Stimulated activated CD4-positive, alpha-beta T cell treated with anti-CD3 and anti-CD28 coated beads, Interleukin-4, amount 100 ng/mL, for 4 hours (primary cell): ENCODE measurements at places on chromosomes 5 and 9.

DNA sequence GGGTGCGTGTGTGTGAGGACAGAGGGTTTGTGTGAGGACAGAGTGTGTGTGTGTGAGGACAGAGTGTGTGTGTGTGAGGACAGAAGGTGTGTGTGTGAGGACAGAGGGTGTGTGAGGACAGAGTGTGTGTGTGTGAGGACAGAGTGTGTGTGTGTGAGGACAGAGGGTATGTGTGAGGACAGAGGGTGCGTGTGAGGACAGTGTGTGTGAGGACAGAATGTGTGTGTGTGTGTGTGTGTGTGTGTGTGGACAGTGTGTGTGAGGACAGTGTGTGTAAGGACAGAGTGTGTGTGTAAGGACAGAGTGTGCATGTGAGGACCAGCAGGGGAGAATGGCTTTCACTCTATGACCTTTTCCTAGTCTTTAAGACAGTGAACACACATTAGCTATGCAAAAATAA lies 63.1 kb upstream of the UBAC1 start:
- DNase-seq, result no peak

- no peak for DNase-seq
Measured at GRCh38 chr9:126449725-126450667, 123.4 kb downstream of the MVB12B start.

DNA sequence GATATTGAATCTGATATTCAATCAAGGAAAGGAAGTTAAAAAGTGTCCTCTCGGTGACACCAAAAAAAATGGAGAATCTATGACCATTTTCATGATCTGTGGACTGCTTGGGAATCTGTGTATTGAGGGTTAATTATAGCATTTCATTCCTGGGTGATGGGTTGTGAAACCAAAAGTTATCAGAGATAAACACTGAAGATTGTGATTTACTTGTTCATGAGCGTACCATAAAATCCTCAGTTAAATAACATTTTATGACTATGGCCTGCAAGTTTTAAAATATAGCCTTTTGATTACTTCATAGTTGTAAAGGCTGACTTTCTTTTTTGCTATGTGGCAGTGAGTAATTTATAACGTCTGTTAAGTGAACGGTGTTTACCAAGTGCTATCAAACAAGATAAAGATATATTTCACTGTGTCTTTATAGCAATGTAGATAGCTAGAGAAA lies 267.9 kb upstream of the SEMA6A start:
- DNase-seq, result no peak

DNA sequence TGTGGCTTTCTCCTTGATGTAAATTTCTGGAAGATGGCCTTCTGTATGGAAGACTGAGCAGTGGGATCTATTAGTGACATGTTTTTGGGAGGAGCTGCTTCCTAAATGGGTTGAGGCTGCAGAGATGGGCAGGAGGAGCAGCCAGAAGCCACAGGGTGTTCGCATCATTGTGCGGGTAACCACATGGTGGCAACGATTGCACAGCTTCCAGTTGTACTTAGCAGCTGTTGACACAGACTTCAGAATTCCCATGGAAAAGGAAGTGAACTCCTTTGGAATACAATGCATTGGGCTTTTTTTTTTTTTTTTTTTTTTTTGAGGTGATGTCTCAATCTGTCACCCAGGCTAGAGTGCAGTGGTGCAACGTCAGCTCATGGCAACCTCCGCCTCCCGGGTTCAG lies 297.3 kb downstream of the NR3C1 start:
- DNase-seq, result no peak

DNA sequence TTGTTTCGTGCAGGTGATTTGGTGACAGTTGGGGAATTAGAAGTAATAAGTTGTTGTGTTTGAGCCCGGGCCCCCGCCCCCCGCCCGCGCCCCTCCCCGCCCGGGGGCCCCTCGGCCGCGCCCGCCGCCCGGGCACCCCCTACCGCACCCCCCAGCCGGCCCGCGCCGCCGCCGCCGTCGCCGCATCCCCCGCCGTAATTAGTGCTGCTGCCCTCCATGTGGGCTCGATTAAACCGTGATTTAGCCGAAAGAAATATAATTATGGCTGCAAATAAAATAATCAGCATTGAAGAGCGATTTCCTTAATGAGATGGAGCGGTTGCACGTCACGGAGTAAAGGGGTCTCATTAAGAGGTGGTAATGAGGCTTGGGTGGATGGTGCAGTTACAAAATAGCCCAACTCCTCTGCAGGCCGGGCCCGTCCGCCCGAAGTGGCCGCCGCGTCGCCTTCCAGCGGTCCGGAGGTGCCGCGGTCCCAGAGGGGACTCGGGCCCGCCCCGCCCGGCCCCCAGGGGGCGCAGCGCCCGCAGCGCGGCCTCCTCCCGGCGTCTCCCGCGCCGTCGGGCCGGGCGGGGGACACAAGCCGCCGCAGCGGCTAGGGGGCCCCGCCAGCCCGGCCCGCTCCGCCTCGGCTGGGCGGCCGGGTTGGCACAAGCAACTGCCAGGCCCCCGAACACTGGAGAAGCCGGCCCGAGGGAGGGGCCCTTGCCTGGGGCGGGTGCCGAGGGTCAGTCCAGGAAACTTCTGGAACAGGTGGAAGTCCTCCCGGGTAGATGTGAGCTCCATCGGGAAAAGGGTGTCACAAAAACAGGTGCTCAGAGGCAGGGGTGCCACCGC lies 6.9 kb upstream of the OTP start:
- DNase-seq, result peak; percentile 50

GRCh38 chr5:170421826-170422225 lies 32.7 kb upstream of the KCNMB1 start:
- DNase-seq, result no peak

- no peak for DNase-seq
Measured at GRCh38 chr5:135387629-135387960, 11.4 kb downstream of the MACROH2A1 start.

- DNase-seq, result peak; percentile 41
Measured at GRCh38 chr5:151123897-151124751, 33.5 kb downstream of the ANXA6 start.

- no peak for DNase-seq
Measured at GRCh38 chr9:133969681-133970580, 22.2 kb downstream of the VAV2 start.

GRCh38 chr9:109549386-109549785 lies 51.3 kb upstream of the PTPN3 start:
- no peak for DNase-seq

- DNase-seq, result peak; percentile 66
Measured at GRCh38 chr5:175517824-175518450, 39.6 kb downstream of the SFXN1 start.

DNA sequence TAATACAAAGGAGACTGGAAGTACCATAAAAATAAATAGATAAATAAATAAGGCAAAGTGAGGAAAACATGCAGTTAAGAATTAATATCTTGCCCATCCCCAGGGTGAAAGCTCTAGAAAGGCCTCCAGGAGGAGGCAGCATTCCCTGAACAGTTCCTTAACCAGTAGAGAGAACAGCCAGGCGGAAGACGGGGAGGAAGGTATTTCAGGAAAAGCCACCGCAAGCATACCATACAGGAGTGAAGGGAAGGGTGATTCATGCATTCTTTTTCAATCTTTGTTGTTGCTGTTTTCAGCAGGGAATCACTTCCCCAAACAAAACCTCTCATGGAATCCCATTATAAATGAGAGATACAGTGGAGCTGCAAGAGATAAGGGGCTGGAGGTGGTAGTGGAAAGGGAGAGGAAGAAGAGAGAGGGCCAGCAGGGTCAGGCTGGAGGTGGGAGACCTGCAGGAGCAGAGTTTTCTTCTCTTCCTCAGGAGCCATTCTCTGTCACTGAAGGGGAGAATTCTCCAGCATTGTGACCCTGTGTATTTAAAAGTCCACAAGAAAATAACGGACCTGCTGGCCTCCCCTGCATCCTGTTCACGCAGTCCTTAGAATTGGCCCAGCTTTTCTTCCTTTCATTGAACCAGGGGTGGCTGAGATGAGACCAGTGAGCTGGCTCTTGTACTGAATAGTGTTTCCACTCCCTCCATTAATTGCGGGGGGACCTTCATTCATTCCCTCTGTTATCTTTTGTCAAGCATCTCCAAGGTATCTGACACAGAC lies 255.9 kb downstream of the FAM114A2 start:
- no peak for DNase-seq

DNA sequence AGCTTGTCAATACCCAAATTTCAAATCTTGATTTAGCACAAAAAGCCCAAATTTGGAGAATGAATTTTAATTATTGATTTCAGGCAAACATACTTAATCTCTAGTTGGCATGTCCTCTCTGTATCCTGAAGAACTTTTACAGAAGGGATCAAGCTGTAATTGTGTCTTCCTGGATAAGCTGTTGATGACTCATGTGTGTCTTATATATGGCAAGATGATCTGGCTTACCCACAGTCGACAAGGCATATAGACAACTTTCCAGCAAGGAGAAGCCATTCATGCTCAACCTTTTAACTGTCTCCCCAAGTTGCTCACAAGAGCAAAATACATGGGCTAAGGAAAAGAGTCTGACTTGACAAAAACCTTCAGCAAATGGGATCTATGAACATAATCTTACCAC lies 112.5 kb upstream of the SLCO6A1 start:
- no peak for DNase-seq

- DNase-seq, result no peak
Measured at GRCh38 chr5:179167871-179168451, 107.8 kb downstream of the ZNF354C start.

DNA sequence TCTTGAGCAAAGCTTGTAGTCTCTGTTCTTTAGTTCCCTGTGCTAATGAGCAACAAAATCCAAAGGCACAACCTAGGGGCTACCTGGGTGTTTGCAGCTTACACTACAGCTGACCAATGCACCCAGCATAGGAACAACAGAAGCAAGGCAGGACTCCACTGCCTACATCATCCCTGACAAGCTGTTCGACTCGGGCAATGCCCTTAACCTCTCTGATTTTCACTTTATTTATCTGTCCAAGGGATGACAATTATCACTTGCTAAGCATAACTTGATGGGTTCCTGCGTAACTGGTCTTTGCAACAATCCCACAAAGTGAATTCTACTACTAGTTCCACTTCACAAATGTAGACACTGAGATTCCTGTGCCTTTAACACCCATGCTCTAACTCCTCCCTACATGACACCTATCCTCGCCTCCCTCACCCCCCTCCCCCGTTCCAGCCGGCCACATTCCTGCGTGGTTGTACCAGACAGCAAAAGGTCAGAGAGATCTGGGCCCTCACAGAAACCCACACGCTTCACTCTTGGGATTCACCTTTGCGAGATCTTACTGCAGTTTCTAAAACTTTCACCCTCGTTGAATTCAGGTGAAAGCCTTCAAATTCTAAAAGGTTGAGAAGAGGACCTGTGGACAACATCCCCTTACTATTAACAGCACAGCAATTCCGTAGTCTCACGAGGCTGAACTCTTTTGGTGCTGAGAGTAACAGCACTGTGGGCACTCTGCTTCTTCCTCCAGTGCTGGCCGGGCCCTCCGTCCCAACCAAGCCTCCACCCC lies 995 bp downstream of the IPPK start:
- peak; percentile 50 for DNase-seq
